ENCODE measurements at places on chromosomes 3 and 15. TPM values are rescaled to one million over a fixed set of nuclear protein-coding genes. Genes with fewer than 3 reads are reported as not detected.

GRCh38 chr3:25420147-25420546 lies 7.9 kb upstream of the RARB start:
- H3K36me3 ChIP-seq = no peaks in the 10 kb centered on the region
- no peak for DNase-seq
- H3K27me3 ChIP-seq = peaks cover 6% of the 10 kb centered on the region
- H3K4me3 ChIP-seq = no peak overlapping the region
- H3K4me1 ChIP-seq = peaks cover 24% of the 10 kb centered on the region

DNA sequence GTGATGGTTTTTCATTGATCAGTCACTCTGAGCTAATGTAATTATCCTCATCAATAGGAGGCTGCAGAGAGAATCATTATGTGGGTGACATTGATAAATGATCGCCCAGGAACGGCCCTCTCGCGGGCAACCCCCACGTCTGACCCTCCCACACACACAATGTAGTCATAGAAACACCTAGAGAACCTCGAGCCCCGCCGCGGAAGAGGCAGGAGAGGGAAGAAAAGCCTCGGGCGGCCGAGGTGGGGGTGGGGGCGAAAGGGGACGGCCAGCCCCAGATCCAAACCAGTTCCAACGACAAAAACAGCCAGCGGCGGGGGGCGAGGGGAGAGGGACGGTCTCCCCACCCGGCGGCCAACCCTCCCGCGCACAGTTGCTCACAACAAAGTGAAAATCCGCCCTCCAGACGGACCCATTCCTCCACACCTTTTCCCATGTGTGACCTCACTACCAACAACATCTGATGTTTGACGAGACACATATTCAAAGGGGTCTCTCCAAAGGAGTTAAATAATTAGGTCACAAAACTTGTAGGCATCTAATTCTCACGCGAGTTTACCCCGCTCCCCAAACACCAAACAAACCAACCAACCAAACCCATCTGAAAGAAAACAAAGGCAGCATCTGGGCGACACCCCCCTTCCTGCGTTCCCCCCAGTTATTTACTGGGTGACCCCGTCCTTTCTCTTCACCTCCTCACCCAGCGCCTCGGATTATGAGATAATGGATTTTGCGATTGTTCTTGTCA lies 213.0 kb downstream of the MEIS2 start:
- H3K36me3 ChIP-seq = peaks cover 22% of the 10 kb centered on the region
- H3K27me3 ChIP-seq = peaks cover 18% of the 10 kb centered on the region
- no peak overlapping the region for H3K27ac ChIP-seq

DNA sequence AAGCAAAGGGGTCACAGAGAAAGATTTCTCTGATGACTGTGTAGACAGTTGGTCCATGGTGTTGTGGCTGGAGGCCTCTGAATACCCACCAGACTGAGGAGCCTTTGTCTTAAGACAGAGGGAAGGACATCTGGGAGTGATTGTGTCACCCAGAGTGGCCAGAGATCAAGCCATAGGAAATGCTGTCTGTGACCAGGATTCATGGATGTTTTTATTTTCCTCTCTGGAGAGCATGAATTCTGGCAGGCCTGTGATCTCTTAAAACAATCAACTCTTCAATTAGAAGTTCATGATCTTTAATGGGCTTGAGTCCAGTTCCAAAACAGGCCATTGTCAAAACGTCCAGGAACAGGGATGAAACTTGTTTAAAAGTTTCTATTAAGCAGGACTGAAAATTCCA lies 198.9 kb upstream of the CTDSPL start:
- H3K4me1 ChIP-seq = no peaks in the 10 kb centered on the region
- DNase-seq = no peak
- H3K27me3 ChIP-seq = peaks cover 4% of the 10 kb centered on the region

- peak; percentile 56 for DNase-seq
- H3K27me3 ChIP-seq = no peaks in the 10 kb centered on the region
- peaks cover 57% of the 10 kb centered on the region for H3K4me1 ChIP-seq
- peak overlapping the region; percentile 83 for H3K27ac ChIP-seq
- H3K4me3 ChIP-seq = peak overlapping the region; percentile 56
Measured at GRCh38 chr3:174101244-174101643, 703.7 kb downstream of the NLGN1 start.

MESP2 gene
- total RNA-seq = 0.26 TPM

CSTA gene
- 0.37 TPM for total RNA-seq

MEGF11 gene
- total RNA-seq = not detected

IQCH gene
- total RNA-seq = 1.3 TPM

ISLR gene
- total RNA-seq = 4.7 TPM

MAN2A2 gene
- 20.3 TPM for total RNA-seq

All from HFFc6 (cell line).